Endothelial cell (in vitro differentiated cells): ENCODE measurements at places on chromosomes 13 and 19. TPM values are rescaled to one million over a fixed set of nuclear protein-coding genes. Genes with fewer than 3 reads are reported as not detected.

Gene C13orf46
- total RNA-seq, result 1.5 TPM

Gene ZNF790
- total RNA-seq, result 12.3 TPM

Gene SPINT2
- 93.4 TPM for total RNA-seq

Gene COL4A2
- total RNA-seq, result 1,556 TPM

Gene KLK3
- total RNA-seq, result not detected

GRCh38 chr13:42964761-42965161 is 27.3 kb downstream of the EPSTI1 start:
- no peak for DNase-seq

DNA sequence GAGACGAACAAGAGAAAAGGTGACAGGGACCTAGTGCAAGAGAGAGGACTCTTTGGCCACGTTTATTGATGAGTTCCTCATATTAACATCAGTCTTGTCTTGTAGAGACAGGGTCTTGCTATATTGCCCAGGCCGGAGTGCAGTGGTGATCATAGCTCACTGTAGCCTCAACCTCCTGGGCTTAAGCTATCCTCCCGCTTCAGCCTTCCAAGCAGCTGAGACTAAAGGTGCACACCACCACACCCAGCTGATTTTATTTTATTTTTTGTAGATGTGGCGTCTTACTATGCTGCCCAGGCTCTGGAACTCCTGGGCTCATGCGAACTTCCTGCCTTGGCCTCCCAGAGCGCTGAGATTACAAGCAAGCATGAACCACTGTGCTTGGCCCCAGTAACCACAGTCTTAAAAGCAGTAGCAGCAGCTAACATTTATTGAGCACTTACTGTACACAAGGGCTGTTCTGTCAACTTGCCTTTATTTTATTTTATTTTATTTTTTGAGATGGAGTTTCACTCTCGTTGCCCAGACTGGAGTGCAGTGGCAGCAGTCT is 1.1 kb upstream of the SH2D3A start:
- no peak for DNase-seq

DNA sequence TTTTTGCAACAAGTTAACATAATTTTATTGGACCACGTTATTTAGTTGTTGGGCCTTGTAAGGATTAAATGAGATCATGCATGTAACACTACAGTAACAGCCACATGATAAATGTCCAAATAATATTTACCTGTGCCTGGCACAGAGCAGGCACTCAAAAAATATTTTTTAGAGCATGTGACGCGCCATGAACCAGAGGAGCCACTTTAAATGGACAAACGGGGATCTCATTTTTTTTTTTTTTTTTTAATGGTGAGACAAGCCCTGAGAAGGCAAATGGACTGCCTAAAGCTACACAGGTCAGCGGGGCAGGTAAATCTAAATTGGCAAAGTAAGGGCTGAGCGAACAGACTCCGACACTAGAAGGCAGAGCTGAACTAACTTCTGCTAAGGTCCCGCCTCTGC is 840 bp upstream of the RPS19 start:
- no peak for DNase-seq

DNA sequence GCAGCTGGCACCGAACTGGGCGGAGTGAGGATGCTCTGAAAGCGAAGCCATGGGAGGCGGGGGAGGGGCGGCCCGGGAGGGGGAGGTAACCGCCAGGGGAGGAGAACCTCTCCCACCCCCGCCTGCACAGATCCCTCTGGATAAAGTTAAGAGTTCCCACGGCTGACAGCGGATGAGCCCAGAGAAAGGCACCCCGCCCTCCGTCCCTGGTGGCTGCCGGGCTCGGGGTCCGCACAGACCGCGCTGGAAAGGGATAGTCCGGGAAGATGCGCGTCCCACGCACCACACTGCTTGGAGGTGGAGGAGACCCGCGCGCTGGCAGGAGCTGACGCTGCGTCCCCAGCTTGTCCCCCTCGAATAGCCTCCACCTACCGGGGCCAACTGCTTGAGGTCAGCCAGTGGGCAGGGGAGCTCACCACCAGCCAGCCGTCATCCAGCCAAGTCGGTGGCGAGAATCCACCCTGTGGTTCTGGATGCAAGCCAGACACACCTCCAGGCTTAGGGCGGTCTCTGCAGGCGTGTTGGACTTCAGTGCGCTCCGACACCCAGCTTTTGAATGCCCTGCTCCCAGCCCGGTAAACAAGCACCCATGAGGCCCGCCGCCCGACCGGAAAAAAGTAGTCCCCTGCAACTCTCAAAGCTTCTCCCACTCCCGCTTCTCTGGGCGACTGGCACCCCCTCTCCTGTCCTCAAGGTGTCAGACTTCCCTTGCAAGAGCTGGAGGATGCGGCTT is at the start of gene TRPC4:
Gene TRPC4 (minus strand): TSS at position 17 of the 733 bp plus-strand sequence. CDS start 86,439 bp downstream, outside the sequence.
- peak; percentile 66 for DNase-seq

- no peak for DNase-seq
Measured at GRCh38 chr13:97125810-97126738, 96.1 kb upstream of the MBNL2 start.
